ENCODE measurements at places on chromosomes 7 and 10.

GRCh38 chr7:151888079-151889067 is 11.5 kb upstream of the PRKAG2 start:
- DNase-seq, result no peak

GRCh38 chr10:71776481-71776925 is 3.2 kb upstream of the VSIR start:
- no peak for DNase-seq

DNA sequence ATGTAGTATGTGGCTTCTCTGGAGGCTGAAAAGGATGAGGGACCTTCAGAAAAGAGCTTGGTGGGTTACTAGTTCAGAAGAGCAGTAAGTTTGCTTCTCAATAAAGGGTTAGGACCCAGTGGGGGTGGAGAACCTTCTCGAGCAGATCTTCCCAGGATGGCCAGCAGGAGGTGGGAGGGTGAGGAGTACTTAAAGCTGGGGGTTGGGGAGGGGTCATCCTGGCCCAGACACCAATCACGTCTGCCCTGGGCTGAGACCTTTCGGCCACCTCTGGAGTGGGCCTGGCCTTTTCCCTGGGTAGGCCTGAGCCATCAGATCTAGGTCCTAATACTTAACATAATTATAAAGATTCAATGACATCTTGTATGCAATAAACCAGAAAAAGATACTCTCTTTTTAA is 149.0 kb upstream of the TCF7L2 start:
- DNase-seq, result no peak

- DNase-seq, result no peak
Measured at GRCh38 chr7:99669782-99670181, 10.0 kb downstream of the CYP3A5 start.

- no peak for DNase-seq
Measured at GRCh38 chr10:68543004-68543918, 15.9 kb upstream of the SLC25A16 start.

DNA sequence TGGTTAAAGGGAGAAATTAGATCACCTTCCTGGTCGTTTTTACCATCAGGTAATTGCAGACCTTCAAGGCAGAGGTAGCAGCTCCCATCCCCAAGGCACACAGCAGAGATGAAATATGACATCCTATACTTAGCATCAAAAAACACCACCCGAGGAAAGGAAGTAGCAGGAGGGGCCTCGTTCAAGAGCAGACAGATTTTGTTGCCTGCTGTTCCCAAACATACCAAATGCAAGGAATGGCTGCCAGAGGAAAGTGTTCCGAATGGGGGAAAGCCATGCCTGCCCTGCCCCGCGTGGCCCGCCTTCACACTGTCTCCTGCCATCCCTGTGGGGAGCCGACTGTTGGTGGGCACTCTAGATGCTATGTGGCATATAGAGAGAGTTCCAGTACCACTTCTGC is 18.0 kb downstream of the FKBP6 start:
- no peak for DNase-seq

DNA sequence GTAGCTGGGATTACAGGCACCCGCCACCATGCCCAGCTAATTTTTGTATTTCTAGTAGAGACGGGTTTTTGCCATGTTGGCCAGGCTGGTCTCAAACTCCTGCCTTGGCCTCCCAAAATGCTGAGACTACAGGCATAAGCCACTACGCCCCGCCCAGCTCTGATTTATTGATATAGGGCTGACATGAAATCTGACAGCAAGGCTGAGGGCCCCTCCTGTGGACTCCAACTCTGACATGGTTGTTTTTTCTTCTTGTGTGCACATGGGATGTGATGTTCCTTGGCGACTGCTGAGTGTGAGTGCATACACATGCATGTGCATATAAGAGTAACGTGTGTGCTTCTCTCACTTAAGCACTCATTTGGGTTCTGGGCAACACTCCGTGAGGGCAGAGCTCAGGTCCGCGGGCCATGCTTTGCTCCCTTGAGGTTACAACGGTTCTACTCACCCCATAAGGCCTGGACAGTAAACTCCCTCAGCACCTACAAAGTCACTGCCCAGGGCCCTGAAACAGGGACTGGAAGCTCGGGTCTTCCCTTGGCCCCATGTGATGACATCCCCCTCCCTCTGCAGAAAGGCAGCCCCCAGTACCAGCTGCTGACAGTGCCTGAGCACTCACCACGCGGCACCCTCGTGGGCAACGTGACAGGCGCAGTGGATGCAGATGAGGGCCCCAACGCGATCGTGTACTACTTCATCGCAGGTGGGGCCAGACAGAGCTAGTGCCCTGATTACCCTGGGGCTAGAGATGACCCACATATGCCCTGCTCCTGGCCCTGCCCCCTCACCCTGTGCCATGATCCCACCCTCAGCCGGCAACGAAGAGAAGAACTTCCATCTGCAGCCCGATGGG is 33.6 kb upstream of the VSIR start:
- DNase-seq, result no peak

GRCh38 chr7:155194382-155195140 is 103.1 kb upstream of the INSIG1 start:
- no peak for DNase-seq

DNA sequence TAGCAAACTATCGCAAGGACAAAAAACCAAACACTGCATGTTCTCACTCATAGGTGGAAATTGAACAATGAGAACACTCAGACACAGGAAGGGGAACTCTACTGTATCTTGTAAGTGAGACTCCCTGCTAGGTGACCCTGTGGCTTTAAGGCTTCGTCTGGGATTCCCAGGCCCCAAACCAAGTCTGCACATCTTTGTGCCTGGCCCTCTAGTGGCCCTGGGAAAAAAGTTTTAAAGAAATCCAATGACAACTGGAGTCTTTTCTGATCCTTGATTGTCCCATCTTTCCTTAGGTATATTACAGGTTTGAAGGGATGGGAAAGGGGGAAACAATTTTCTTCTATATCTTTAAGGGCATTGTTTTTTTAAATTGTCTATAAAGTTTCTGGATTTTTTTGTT is 10.6 kb upstream of the LIPM start:
- DNase-seq, result no peak

GRCh38 chr7:31744294-31744874 is 57.4 kb downstream of the PPP1R17 start:
- DNase-seq, result peak; percentile 42

GRCh38 chr10:71984809-71985388 is 20.7 kb downstream of the CHST3 start:
- no peak for DNase-seq

DNA sequence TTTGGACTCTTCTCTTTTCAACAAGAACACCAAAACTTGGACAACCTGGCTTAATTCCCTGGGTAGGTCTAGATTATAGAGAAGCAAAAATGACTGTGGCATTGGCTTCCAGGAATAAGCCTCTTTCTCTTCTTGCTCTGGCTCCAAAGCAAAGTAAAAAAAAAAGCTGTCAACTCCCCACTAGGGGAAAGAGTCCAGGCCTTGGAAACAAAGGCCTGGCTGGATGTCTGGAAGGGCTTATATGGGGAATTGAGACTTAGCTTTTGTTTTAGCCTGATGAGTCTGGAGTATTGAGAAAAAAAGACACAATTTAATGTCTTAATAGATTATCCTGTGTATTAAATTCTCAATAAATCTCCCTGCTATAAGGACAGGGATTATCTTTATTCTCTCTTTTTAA is 300.6 kb downstream of the SORCS3 start:
- DNase-seq, result no peak

GRCh38 chr10:48901319-48901718 is 38.3 kb downstream of the LRRC18 start:
- no peak for DNase-seq

- no peak for DNase-seq
Measured at GRCh38 chr7:75835688-75836285, 22.2 kb upstream of the CCL24 start.

- DNase-seq, result no peak
Measured at GRCh38 chr7:142231716-142232115, 26.1 kb downstream of the PRSS58 start.

- no peak for DNase-seq
Measured at GRCh38 chr10:10498781-10499180, 518.9 kb upstream of the CELF2 start.

GRCh38 chr10:130958003-130958402 is 353.5 kb downstream of the TCERG1L start:
- no peak for DNase-seq

GRCh38 chr10:79023240-79024162 is 45.3 kb upstream of the ZMIZ1 start:
- DNase-seq, result no peak

DNA sequence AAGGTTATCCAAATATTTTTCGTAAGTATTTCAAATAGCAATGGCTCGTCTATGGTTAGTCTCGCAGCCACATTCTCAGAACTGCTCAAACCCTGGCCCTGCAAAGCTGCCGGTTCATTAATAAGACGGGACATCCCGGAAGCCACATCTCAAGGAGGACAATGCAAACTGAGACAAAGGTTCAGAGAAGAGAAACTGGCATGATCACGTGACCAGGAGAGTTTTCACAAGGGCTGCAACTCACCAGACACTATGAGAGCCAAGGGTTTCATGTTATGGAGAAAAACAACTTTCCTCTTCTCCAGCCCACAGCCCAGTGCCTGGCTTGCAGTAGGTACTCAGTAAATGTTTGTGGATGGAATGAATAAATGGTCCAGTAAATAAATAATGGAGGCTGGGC is 5.0 kb upstream of the HSPA12A start:
- DNase-seq, result no peak

GRCh38 chr10:58733436-58733835 is 220.8 kb downstream of the BICC1 start:
- no peak for DNase-seq

Measured in AG09309 (cell line).